ENCODE measurements at places on chromosomes 3 and 15. TPM values are rescaled to one million over a fixed set of nuclear protein-coding genes. Genes with fewer than 3 reads are reported as not detected.

DNA sequence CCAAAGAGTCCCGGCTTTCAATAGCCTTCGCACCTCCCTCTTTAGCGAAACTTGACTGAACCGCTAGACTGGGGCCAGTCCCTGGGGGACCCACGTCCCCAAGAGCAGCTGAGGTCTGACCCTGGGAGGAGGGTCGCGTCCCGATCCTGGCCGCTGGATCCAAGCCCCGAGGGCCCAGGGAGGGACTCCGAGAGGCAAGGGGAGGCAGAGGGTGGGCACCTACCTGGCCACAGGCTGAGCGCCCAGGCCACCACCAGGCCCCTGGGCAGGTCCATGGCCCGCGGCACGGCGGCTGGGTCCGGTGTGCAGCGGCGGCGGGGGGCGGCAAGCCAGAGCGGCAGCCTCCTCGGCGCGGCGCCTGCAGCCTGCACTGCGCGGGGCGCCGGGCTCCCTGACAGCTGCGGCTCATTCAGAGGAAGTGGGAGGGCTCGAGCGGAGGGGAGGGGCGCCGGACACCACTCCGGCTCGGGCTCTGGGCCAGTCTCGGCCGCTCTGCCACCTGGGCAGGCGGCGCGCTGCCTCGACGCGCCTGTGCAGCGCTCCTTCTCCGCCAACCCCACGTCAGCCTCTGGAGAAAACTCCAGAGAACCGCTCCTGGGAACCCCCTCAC is at the start of gene ITGA11:
Gene ITGA11, minus strand, starts transcription at position 372 of the 610 bp plus-strand sequence. Its CDS starts 97 bp downstream, at position 275.
- no peaks in the 10 kb centered on the region for H3K36me3 ChIP-seq
- H3K4me1 ChIP-seq: peaks cover 11% of the 10 kb centered on the region
- DNase-seq: peak; percentile 73
- peak within 1 kb of the TSS; percentile 38 for H3K27ac ChIP-seq
- peak within 1 kb of the TSS; percentile 37 for H3K4me3 ChIP-seq

The PLA1A gene
- total RNA-seq: 6.7 TPM

DNA sequence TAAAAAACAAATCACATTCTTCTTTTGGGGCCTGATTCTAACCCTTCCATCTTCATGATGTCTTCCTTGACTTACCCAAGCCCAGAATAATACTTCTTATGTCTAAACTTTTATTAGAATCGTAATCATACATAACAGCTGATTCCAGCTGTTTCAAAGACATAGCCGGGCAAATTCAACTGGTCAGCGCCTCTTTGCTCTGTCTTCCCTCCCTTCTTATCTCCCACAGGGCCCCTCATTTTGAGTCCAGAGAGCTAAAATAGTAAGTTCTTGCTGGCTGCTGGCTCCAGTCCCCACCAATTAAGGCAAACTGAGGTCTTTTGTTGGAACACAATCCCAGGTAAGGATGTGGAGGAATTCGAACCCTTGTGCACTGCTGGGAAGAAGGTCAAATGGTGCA is 108.6 kb downstream of the ADCY5 start:
- H3K36me3 ChIP-seq: no peaks in the 10 kb centered on the region
- DNase-seq: no peak
- no peak overlapping the region for H3K4me3 ChIP-seq
- no peaks in the 10 kb centered on the region for H3K4me1 ChIP-seq
- H3K27me3 ChIP-seq: no peaks in the 10 kb centered on the region

DNA sequence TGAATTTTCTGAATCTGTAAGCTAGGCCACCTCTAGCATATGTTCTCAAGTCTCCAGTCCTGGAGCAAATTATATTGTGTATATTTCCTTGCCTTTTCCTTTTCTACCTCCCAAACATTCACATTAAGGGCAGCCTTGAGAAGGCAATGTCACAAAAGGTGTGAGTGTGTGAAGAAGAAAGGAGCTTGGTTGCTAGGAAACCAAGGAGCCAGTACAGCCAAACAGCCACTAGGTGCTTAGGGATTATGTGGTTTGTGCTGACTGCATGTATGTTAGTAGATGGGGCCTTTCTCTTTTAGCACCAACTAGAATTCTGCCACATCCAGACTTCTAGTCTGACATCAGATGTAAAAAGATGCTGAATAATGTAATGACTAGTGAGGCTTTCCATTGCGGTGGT is 118.8 kb upstream of the DAZL start:
- no peak for DNase-seq
- H3K4me3 ChIP-seq: no peak overlapping the region

The C2CD4B gene
- total RNA-seq: 1.6 TPM

- no peak for DNase-seq
- H3K27ac ChIP-seq: no peak overlapping the region
- no peaks in the 10 kb centered on the region for H3K36me3 ChIP-seq
- no peak overlapping the region for H3K4me3 ChIP-seq
- no peaks in the 10 kb centered on the region for H3K4me1 ChIP-seq
Observed at GRCh38 chr15:74336061-74337005, 31.1 kb downstream of the CYP11A1 start.

- H3K27ac ChIP-seq: no peak overlapping the region
- no peaks in the 10 kb centered on the region for H3K4me1 ChIP-seq
- no peak for DNase-seq
- no peaks in the 10 kb centered on the region for H3K36me3 ChIP-seq
Observed at GRCh38 chr15:20671675-20672074, 130.1 kb upstream of the GOLGA6L6 start.

GRCh38 chr3:34995796-34996430 is 643.4 kb upstream of the ARPP21 start:
- no peak overlapping the region for H3K4me3 ChIP-seq
- H3K36me3 ChIP-seq: no peaks in the 10 kb centered on the region
- no peak for DNase-seq
- no peak overlapping the region for H3K27ac ChIP-seq
- H3K27me3 ChIP-seq: no peaks in the 10 kb centered on the region
- no peaks in the 10 kb centered on the region for H3K4me1 ChIP-seq

- H3K36me3 ChIP-seq: no peaks in the 10 kb centered on the region
- H3K4me3 ChIP-seq: no peak overlapping the region
- no peaks in the 10 kb centered on the region for H3K27me3 ChIP-seq
- H3K27ac ChIP-seq: no peak overlapping the region
- no peak for DNase-seq
Observed at GRCh38 chr3:124850633-124851032, 36.5 kb downstream of the ITGB5 start.

DNA sequence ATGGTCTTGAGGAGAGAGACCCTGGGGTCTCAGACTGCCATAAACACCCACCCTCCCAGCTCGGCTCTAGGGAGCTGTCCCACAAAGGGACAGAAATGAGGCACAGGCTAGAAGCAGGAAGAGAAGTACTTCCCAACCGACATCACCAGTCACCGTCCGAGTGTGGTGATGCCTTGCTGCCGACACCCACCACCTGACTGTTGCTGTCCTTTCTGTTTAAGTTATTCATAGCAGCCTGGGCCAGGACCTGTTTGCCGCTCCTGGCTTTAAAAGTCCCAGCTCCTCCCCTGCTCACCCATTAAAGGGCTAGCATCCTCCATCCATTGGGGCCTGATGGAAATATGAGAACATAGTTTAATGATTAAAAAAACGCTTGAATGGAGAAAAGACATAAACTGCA is 13.2 kb upstream of the SPG11 start:
- no peaks in the 10 kb centered on the region for H3K27me3 ChIP-seq
- peak overlapping the region; percentile 33 for H3K27ac ChIP-seq
- H3K4me1 ChIP-seq: peaks cover 8% of the 10 kb centered on the region
- DNase-seq: no peak
- no peak overlapping the region for H3K4me3 ChIP-seq

DNA sequence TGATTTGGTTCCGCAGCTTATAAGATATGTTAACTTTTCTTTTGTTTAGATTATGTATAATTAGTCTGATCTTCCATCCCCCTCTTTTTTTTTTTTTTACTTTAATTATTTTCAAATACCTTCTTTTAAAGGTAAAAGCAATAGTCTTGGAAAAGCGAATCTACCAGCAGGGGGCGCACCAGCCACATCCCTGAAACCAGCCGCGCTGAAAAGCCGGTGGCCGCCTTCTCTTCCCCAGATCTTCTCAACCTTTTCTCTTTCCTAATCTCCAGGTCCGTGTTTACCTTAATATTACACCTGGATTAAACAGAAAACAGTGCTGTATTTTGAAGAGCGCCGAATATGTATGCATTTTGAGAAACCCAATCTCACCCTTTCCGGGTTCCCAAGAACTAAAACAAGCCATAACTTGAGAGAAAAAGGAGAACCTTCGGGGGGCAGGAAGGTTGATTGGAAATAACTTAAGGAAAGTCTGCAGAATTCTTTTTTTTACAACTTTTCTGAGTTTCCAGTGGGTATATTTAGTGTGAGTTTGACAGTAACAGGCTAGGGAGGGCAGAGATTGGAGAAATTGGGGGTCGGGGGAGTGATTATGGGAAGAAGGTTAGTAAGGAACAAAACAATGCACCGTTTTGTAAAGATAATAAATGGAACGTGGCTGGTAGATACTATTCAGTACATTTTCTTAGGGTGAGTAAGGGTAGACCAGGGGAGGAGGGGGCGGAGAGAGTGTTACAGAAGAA is 2.0 kb upstream of the SOX2 start:
- H3K27me3 ChIP-seq: peaks cover 71% of the 10 kb centered on the region
- H3K4me3 ChIP-seq: no peak overlapping the region
- peak; percentile 82 for DNase-seq

- no peak for DNase-seq
- no peak overlapping the region for H3K4me3 ChIP-seq
- H3K27me3 ChIP-seq: no peaks in the 10 kb centered on the region
Observed at GRCh38 chr3:34864011-34864410, 775.3 kb upstream of the ARPP21 start.

- H3K36me3 ChIP-seq: peaks cover 8% of the 10 kb centered on the region
- peak overlapping the region; percentile 83 for H3K4me3 ChIP-seq
- DNase-seq: no peak
- peaks cover 13% of the 10 kb centered on the region for H3K4me1 ChIP-seq
Observed at GRCh38 chr3:88150371-88150770, 612 bp downstream of the C3orf38 start.

The SNX33 gene
- total RNA-seq: 28.7 TPM

GRCh38 chr15:77574521-77575202 is 58.0 kb downstream of the LINGO1 start:
- no peak overlapping the region for H3K27ac ChIP-seq
- H3K4me3 ChIP-seq: no peak overlapping the region
- no peak for DNase-seq
- H3K36me3 ChIP-seq: no peaks in the 10 kb centered on the region
- H3K27me3 ChIP-seq: no peaks in the 10 kb centered on the region

The AADACL2 gene
- total RNA-seq: not detected

DNA sequence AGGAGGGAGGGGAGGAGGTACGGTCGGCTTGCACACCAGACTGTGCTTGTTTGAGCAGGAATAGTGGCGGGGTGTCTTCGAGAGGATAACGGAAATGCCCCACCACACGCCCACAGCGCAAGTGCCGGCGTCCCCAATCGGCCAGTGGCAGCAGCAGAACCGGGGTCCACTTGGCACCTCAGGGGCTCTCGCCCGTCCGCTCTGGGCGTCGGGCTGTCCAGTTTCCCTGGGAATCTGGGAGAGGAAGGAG is 53.7 kb downstream of the CCDC54 start:
- H3K4me1 ChIP-seq: peaks cover 6% of the 10 kb centered on the region
- no peak for DNase-seq
- H3K36me3 ChIP-seq: no peaks in the 10 kb centered on the region

DNA sequence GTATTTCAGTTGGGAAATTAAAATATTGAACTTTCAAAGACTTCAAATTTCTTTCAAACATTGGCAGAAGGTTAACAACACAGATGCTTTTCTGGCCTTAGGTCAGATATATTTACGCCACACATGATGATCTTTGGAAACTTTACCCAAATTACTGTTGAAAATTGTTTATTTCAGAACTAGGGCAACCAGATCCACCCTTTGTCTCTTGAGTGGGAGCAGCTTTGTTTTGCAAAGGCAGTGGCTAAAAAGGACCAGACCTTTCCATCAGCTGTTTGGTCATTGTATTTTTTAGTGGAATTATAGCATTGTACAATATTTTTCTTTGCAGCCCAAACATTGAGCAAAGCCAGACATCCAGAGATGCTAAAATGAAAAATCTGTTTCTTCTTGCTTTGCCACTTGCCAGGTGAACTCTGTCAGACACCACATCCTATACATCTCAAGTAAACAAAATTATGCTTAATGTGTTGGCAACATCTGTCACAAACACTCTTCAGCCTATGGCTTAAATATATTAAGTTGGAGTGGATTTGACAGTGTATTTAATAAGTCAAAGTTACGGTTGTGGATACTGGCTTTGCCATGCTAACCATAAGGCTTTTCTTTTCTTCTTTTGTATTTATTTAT is 651.9 kb downstream of the RBMS3 start:
- H3K27ac ChIP-seq: no peak overlapping the region
- no peaks in the 10 kb centered on the region for H3K36me3 ChIP-seq
- H3K27me3 ChIP-seq: no peaks in the 10 kb centered on the region
- H3K4me1 ChIP-seq: no peaks in the 10 kb centered on the region
- DNase-seq: no peak

DNA sequence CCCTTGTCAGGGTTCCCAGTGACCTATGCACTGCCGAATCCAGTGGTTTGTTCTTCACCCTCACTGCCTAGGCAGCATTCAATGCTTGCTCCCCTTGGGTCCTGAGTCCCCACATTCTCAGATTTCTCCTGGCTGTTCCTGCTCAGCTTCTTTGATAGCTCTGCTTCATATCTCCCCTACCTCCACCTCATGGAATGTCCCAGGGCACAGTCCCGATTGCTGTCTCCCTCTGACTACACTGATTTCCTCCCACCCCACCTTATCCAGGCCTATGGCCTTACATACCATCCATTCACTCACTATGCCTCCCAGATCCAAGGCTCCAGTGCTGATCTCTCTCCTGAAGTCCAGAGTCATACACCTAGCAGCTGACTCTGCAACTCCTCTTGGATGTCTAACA is 1.5 kb upstream of the CDHR4 start:
- no peaks in the 10 kb centered on the region for H3K27me3 ChIP-seq
- H3K4me1 ChIP-seq: peaks cover 29% of the 10 kb centered on the region
- no peaks in the 10 kb centered on the region for H3K36me3 ChIP-seq
- H3K27ac ChIP-seq: no peak overlapping the region
- H3K4me3 ChIP-seq: no peak overlapping the region

DNA sequence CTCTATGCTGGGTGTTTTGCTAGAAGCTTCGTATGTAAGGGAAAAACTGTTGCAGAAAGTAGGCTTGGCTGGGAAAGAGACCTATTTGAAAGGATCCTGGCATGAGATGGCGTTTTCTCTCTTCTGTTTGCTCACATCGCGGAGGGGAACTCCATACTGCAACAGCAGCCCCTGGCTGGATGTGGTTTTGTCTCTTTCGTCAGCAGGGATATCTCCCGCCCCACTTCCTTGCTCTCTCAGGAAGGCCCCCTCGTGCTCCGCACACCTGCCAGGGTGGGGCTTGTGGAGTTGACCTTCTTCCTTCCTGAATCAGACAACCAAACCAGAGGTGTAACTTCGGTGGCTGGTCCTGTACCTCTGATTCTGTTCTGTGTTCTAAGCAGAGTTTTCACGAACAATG is 26.4 kb upstream of the MYZAP start:
- no peak for DNase-seq
- H3K27me3 ChIP-seq: no peaks in the 10 kb centered on the region
- H3K4me1 ChIP-seq: no peaks in the 10 kb centered on the region

The GRK7 gene
- total RNA-seq: not detected
